ENCODE measurements at places on chromosomes 12 and 14. TPM values are rescaled to one million over a fixed set of nuclear protein-coding genes. Genes with fewer than 3 reads are reported as not detected.

Gene TPH2
- total RNA-seq: not detected

Gene TRHDE
- 3.5 TPM for total RNA-seq

Gene TMTC2
- 8.6 TPM for total RNA-seq

Gene EML1
- total RNA-seq: 66.5 TPM

DNA sequence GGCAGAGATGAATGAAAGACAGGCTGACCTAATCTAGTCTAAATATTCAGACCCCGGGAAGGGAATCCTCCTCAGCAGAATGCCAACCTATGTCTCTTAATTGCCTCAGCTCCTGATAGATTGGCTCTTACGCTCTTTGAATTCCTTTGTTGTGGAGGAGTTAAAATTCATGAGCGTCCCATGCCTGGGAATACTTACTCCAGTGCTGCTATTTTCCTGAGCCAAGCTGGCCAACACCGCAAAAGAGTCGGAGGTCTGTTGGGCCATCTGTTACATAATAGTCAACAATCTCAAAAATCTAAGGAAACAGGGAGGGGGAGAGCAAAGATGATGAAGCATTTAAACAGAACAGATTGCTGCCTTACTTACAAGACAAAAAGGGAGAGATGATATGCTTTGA lies 182.8 kb downstream of the ASCL1 start:
- H3K4me3 ChIP-seq: no peak overlapping the region
- no peaks in the 10 kb centered on the region for H3K36me3 ChIP-seq
- no peak for DNase-seq
- H3K27ac ChIP-seq: no peak overlapping the region
- H3K27me3 ChIP-seq: no peaks in the 10 kb centered on the region

DNA sequence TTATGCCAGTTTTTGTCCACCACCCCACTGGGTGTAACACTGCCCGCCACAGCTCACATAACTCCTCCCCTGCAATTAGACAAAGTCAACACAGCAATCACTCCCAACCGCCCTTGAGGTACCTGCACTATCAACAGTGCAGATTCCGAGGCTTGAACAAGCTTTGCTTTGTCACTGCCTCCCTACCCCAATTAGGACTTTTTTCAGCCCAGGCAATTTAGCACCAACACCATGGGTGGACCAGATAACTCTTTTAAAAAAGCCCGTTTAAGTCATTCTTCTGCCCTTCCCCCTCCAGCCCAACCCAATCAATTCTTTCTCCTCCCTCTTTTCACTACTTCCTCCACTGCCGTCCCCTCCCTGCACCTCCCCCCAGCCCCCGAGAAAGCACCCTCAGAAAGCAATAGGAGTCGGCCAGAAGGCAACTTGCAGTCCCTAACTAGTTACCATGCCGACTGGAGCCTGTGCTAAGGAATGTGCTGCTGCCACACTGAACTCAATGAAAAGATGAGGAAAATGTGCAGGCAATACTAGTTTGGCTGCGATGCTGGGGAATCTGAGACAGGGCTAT lies 45.7 kb upstream of the OTX2 start:
- no peaks in the 10 kb centered on the region for H3K36me3 ChIP-seq
- no peaks in the 10 kb centered on the region for H3K4me1 ChIP-seq
- H3K27ac ChIP-seq: no peak overlapping the region
- no peak overlapping the region for H3K4me3 ChIP-seq
- no peak for DNase-seq

DNA sequence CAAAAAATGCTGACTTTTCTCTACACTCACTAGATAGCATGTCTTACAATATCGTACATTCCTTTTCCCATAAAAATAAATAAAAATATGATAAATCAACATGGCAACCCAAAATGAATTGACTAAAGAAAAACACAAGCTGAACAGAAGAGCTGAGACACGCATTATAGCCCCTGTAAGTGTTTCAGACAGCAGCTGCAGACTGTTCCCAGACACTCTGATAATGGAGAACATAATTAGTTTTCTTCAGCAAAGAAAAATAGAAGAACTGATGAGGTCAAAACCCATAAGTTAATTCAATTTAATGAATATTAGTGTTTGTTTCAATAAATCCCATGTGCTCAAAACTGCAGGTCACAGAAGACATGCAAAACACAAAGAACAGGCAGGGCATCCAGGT lies 23.8 kb downstream of the ST8SIA1 start:
- no peak overlapping the region for H3K27ac ChIP-seq
- no peaks in the 10 kb centered on the region for H3K27me3 ChIP-seq
- no peak overlapping the region for H3K4me3 ChIP-seq
- no peaks in the 10 kb centered on the region for H3K4me1 ChIP-seq
- DNase-seq: no peak
- H3K36me3 ChIP-seq: no peaks in the 10 kb centered on the region

DNA sequence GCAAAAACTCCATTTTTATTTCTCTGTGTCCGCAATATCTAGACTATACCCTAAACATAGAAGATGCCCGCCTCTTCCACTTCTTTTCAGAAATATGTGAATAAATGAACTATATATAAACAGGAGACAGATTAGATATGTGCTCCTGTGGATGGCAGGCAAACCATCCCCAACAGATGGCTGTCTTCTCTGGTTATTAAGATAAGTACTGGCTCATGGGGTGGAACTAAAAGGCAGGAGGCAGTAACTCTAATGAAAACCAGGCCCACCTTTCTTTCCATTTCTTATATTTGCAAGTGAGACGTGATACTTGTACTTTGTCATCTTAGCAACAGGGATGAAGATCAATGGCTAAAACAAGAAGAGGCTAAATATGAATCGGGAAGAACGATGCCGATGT lies 20.2 kb downstream of the E2F7 start:
- no peaks in the 10 kb centered on the region for H3K27me3 ChIP-seq
- H3K36me3 ChIP-seq: no peaks in the 10 kb centered on the region
- no peak for DNase-seq
- H3K27ac ChIP-seq: no peak overlapping the region
- no peak overlapping the region for H3K4me3 ChIP-seq

- no peak overlapping the region for H3K27ac ChIP-seq
- H3K4me3 ChIP-seq: no peak overlapping the region
- no peaks in the 10 kb centered on the region for H3K27me3 ChIP-seq
- no peaks in the 10 kb centered on the region for H3K36me3 ChIP-seq
- peaks cover 6% of the 10 kb centered on the region for H3K4me1 ChIP-seq
Measured at GRCh38 chr14:102141797-102142196, 2.1 kb downstream of the WDR20 start.

GRCh38 chr14:95157048-95157326 lies 342 bp downstream of the DICER1 start:
- DNase-seq: no peak
- H3K27ac ChIP-seq: peak overlapping the region; percentile 96
- H3K4me1 ChIP-seq: peaks cover 26% of the 10 kb centered on the region
- peak overlapping the region; percentile 87 for H3K4me3 ChIP-seq

DNA sequence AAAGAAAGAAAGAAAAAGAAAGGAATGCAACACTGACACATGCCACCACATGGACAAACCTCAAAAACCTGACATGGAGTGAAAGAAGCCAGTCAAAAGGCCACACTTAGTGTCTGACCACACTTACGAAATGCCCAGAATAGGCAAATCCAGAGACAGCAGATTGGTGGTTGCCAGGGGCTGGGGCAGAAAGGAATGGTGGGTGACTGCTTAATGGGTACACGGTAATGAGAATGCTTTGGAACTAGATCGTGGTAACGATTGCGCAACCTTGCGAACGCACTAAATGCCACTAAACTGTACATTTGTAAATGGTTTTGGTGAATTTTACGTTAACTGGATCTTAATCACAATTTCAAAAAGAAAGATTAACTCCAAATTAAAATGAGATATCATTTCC lies 39.5 kb downstream of the SCARB1 start:
- no peak for DNase-seq
- H3K4me1 ChIP-seq: no peaks in the 10 kb centered on the region
- H3K36me3 ChIP-seq: no peaks in the 10 kb centered on the region

- DNase-seq: no peak
- no peaks in the 10 kb centered on the region for H3K27me3 ChIP-seq
- no peak overlapping the region for H3K4me3 ChIP-seq
- no peak overlapping the region for H3K27ac ChIP-seq
Measured at GRCh38 chr12:70571705-70572268, 65.4 kb downstream of the PTPRB start.

- H3K27ac ChIP-seq: no peak overlapping the region
- no peaks in the 10 kb centered on the region for H3K36me3 ChIP-seq
- no peaks in the 10 kb centered on the region for H3K27me3 ChIP-seq
Measured at GRCh38 chr12:128693771-128694170, 130.0 kb downstream of the SLC15A4 start.

GRCh38 chr14:49972823-49973222 lies 79.9 kb downstream of the ARF6 start:
- H3K4me1 ChIP-seq: peaks cover 45% of the 10 kb centered on the region
- H3K27ac ChIP-seq: peak overlapping the region; percentile 13
- peak overlapping the region; percentile 49 for H3K4me3 ChIP-seq
- H3K36me3 ChIP-seq: no peaks in the 10 kb centered on the region

- H3K36me3 ChIP-seq: no peaks in the 10 kb centered on the region
- H3K27ac ChIP-seq: no peak overlapping the region
- H3K4me1 ChIP-seq: no peaks in the 10 kb centered on the region
- no peak for DNase-seq
- no peak overlapping the region for H3K4me3 ChIP-seq
Measured at GRCh38 chr14:86997271-86997670, 995.7 kb downstream of the GALC start.

GRCh38 chr14:105257464-105257863 lies 9.1 kb downstream of the BTBD6 start:
- no peak for DNase-seq
- no peak overlapping the region for H3K27ac ChIP-seq
- no peaks in the 10 kb centered on the region for H3K27me3 ChIP-seq
- H3K36me3 ChIP-seq: peaks cover 13% of the 10 kb centered on the region

GRCh38 chr12:55850893-55851292 lies 8.2 kb upstream of the MMP19 start:
- no peaks in the 10 kb centered on the region for H3K36me3 ChIP-seq
- H3K4me1 ChIP-seq: peaks cover 17% of the 10 kb centered on the region
- H3K27me3 ChIP-seq: no peaks in the 10 kb centered on the region

DNA sequence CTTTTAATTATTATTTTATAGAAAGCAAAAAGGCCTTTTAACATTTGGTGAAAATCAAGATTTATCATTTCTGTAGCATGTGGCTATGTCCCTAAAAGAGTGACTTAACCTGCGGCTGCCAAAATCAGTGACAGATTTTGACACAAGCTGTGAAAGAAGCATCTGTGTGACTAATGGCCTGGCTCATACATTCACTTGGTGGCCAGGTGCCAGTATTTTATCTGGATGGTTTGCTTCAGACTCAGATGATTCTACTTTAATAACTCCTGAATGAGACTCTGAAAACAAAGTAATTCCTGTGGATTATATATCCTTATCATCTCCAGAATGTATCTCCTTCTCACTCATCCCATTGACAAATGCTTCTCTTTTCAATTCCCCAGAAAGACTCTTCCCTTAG lies 103.0 kb downstream of the FSCB start:
- H3K27me3 ChIP-seq: no peaks in the 10 kb centered on the region
- H3K27ac ChIP-seq: no peak overlapping the region
- no peak overlapping the region for H3K4me3 ChIP-seq
- no peak for DNase-seq

DNA sequence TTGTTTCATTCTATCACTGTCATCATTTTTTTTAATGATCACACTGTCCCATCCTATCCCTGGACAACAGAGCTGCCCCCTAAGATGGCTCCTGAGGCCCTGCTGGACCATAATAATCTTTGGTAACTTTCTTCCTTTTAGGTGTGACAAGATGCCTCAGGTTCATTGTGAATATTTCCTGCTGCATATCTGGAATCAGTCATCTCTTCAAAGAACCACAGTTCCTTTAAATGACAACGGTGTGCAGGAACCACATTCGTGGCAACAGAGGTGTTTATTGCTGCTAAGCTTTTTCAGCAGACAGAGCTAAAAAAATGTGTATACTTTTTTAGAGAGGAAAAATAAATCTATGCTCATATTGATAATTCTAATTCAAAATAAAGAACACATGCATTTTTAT lies 312.9 kb downstream of the MED13L start:
- peaks cover 39% of the 10 kb centered on the region for H3K36me3 ChIP-seq
- H3K27ac ChIP-seq: no peak overlapping the region
- no peaks in the 10 kb centered on the region for H3K27me3 ChIP-seq
- no peak for DNase-seq
- H3K4me3 ChIP-seq: no peak overlapping the region
- H3K4me1 ChIP-seq: peaks cover 29% of the 10 kb centered on the region

- no peak for DNase-seq
- no peaks in the 10 kb centered on the region for H3K27me3 ChIP-seq
- H3K4me1 ChIP-seq: no peaks in the 10 kb centered on the region
- no peak overlapping the region for H3K4me3 ChIP-seq
- no peaks in the 10 kb centered on the region for H3K36me3 ChIP-seq
Measured at GRCh38 chr14:86022031-86022629, 492.2 kb downstream of the FLRT2 start.

- no peak overlapping the region for H3K4me3 ChIP-seq
- no peak for DNase-seq
- H3K27ac ChIP-seq: no peak overlapping the region
- H3K27me3 ChIP-seq: no peaks in the 10 kb centered on the region
- H3K36me3 ChIP-seq: no peaks in the 10 kb centered on the region
Measured at GRCh38 chr14:72024504-72024903, 92.3 kb downstream of the RGS6 start.

DNA sequence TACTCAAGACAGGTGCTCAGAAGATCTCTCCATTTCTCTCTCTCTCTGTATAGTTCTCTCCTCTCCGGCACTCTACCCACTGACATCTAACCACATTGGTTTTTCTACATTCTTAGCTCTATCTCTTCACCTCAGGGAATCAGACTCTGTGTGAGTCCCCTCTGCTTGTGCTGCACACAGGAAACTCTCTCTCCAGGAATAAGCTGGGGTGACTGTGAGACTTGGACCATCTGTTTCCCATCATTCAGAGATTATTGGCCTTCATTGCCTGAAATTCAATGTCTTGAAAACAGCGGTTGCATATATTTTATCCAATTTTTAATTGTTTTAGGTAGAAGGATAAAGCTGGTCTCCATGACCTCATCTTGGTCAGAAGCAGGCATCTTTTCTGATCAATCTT lies 105.0 kb downstream of the SLC35F4 start:
- H3K36me3 ChIP-seq: no peaks in the 10 kb centered on the region
- H3K4me1 ChIP-seq: no peaks in the 10 kb centered on the region
- H3K4me3 ChIP-seq: no peak overlapping the region
- H3K27me3 ChIP-seq: no peaks in the 10 kb centered on the region
- no peak overlapping the region for H3K27ac ChIP-seq
- DNase-seq: no peak

DNA sequence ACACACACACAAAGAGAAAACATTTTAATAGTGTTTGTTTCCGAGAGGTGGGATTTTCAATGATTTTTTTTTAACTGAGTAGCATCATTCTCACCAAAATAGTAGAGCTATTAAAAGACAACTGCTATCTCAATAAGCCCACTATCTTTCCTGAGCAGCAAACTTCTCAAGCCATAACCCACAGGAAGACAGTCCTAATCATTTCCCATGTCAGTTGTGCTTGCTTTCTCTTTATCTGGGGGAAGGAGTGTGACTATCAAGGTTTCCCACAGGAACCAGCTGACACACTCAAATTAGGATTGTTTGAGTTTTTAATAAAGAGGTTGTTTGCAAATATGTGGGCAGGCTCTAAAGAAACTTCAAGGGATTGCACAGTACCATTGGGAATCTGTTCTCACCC lies 4.9 kb upstream of the MAX start:
- H3K4me1 ChIP-seq: no peaks in the 10 kb centered on the region
- H3K4me3 ChIP-seq: no peak overlapping the region
- H3K27ac ChIP-seq: no peak overlapping the region
- H3K36me3 ChIP-seq: no peaks in the 10 kb centered on the region

GRCh38 chr12:115873451-115874082 lies 403.9 kb downstream of the MED13L start:
- H3K27ac ChIP-seq: no peak overlapping the region
- DNase-seq: no peak
- H3K27me3 ChIP-seq: no peaks in the 10 kb centered on the region
- H3K36me3 ChIP-seq: no peaks in the 10 kb centered on the region

Data from thoracic aorta (tissue), 2 donors.